ENCODE measurements at places on chromosomes 5 and 9.

GRCh38 chr9:124122813-124123462 is 111.4 kb downstream of the LHX2 start:
- no peak for DNase-seq

- DNase-seq = no peak
Measured at GRCh38 chr5:143108498-143109128, 294.9 kb downstream of the NR3C1 start.

DNA sequence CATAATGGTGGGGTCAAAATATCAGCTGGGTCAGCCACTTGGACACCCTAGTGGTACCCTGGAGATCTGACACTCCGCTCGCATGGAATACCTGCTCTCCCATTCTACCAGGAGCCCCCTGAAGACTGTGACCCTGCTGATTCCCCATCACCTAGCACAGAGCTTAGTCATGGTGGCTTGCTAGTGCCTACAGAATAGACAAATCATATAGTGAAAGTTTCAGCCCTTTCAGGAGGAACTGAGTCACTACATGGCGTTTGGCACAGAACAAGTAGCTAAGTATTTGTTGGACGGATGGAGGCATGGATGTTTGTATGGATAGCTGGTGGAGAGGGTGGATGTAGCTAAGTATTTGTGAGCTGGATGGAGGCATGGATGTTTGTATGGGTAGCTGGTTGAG is 65.3 kb downstream of the LMX1B start:
- DNase-seq = no peak

DNA sequence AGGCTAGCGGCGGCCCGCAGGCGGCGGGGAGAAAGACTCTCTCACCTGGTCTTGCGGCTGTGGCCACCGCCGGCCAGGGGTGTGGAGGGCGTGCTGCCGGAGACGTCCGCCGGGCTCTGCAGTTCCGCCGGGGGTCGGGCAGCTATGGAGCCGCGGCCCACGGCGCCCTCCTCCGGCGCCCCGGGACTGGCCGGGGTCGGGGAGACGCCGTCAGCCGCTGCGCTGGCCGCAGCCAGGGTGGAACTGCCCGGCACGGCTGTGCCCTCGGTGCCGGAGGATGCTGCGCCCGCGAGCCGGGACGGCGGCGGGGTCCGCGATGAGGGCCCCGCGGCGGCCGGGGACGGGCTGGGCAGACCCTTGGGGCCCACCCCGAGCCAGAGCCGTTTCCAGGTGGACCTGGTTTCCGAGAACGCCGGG is 253 bp downstream of the SLC12A2 start:
- no peak for DNase-seq

- no peak for DNase-seq
Measured at GRCh38 chr5:177198738-177199137, 65.2 kb downstream of the NSD1 start.

DNA sequence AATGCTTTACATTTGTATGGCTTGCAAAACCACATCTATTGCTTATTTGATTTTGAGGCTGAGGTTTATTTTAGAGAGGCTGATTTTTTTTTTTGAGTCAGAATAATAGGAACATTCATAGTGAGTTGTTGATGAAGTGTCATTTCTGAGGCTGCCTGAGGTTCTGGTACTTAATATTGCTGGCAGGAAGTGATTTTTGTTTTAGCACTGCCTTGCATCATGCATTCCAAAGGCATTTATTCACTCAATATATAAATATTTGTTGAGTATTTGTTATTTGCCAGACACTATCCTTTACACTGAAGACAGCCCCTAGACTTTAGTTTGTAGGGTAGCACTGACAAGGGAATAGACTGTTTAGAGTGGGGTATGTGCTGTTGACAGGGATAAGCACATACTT is 2.7 kb downstream of the RNF20 start:
- no peak for DNase-seq

Data from renal pelvis (tissue), 12 donors.